CD4-positive, alpha-beta memory T cell (primary cell): ENCODE measurements at places on chromosomes 7 and 10.

DNA sequence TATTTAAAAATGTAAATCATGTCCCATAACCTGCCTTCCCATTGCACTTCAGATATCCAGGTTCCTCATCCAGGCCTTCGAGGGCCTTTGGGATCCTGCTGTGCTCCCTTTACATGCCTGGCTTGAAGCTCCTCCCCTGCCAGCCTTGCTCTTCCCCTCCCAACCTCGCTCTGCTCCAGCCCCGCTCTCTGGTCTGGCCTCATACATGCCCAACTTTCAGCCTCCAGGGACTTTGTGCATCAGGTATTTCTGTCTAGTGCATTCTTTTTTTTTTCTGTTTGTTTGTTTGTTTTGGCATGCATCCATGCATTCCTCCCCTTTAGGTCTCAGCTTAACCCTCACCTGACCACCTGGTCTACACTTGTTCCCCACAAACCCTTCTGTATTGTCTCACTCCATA lies 160.3 kb downstream of the SNX10 start:
- no peak for DNase-seq

DNA sequence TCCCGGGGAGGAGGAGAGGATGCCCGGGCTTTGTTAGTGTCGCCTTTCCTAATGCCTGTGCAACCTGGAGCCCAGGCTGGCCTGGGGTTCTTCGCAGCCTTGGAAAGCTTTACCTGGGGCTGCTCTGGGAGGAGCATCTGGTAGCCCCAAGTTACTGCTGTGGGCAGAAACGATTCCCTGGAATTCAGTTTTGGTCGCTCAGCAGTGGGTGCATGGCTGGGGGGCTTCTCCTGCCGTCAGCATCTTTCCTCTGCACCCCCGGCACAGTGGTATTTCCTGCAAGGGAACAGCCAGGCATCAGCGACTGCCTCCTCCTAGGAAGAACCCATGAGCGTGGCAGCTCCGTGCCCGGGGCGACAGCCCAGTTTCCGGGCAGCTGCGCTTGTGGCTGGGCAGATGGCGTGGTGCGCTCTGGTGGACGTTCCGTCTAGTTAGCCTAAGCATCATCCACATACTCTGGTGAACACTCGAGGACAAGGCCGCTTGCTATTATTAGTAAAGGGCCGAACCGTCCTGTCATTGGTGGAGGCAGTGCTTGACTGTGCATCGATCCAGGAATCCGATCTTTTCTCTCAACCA lies 107.0 kb upstream of the BTBD16 start:
- DNase-seq, result no peak

DNA sequence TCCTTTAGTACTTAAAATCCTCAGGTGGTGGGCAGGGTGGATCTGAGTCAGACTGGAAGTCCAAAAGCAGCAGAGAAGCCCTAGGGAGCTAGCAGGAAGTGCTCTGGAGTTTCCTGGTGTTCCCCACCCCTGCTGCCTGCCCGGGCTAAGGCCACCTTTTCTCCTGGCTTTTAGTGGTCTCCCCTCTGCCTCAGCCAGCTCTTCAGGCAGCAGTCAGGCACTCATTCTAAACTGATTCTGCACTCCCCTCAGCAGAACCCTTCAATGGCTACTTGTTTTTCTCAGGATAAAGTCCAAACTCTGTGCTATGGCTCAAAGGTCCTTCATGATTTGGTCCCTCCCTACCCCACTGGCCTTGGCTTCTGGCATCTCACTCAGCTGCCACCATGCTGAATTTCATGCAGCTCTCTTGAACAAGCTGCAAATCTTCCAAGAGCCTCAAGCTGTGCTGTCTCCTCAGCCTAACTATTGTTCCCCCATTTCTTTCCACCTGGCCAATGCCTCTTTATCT lies 28.9 kb upstream of the DNMBP start:
- DNase-seq, result no peak

- DNase-seq, result no peak
These were observed 42.2 kb upstream of the EGR2 start for GRCh38 chr10:62858364-62858763.
